ENCODE measurements at places on chromosomes 2 and 18.

DNA sequence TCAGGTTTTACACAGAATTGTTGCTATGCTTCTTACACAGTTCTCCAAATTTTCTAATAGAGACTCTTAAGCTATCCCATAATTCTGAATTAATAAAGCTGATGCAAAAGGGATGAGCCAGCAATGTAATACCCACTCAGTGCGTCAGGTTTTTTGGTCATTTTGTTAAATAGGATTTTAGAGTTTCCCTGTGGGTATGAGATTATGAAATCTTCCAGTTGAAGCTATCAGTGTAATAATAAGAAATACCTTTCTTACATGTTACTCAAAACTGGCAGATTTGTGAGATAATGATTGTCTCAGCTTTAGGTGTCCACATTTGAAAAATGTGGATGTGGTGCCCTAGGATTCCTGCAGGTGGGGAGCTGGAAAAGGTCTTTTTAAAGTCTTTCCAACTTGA lies 44.5 kb downstream of the SOCS6 start:
- no peak for DNase-seq

GRCh38 chr2:178700136-178700535 lies 107.1 kb downstream of the TTN start:
- no peak for DNase-seq

GRCh38 chr2:121965661-121966060 lies 210.2 kb downstream of the TSN start:
- DNase-seq = no peak

- DNase-seq = no peak
Measured at GRCh38 chr2:235954281-235954680, 213.9 kb downstream of the GBX2 start.

- no peak for DNase-seq
Measured at GRCh38 chr18:48902023-48902855, 48.5 kb downstream of the SMAD7 start.

Measured in activated T-cell treated with anti-CD3 and anti-CD28 coated beads for 4 hours (primary cell).